Muscle of back (tissue), 13 donors: ENCODE measurements at places on chromosomes 4 and X.

DNA sequence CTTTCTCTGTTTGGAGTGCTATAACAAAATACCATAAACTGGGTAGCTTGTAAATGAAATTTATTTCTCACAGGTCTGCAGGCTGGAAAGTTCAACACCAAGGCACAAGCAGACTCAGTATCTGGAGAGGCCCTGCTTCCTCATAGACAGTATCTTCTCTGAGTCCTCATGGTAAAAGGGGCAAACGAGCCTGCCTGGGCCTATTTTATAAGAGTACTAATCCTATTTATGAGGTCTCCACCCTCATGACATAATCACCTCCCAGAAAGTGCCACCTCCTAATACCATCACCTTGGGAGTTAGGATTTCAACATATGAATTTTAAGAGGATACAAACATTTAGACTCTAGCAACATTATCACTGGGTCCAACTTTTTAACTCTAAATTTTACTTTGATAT is 200.3 kb downstream of the STPG2 start:
- no peak for DNase-seq

DNA sequence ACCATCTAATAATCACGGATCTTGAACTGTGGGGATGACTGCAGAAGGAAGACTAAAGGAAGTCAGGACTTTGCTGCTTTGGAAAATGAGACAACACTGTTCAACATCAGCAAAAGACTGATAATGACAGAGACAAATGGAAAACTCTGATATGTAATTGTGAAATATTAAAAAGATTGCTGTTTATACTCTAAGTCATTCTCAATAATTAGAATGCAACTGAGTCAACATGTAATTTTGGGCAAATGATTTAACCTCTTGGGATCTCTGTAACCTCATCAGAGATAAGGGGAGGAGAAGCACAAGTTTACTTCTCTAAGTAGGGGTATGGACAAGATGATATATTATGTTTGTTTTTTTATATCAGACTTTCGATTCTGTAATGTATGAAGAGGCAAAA is 121.9 kb downstream of the GASK1B start:
- no peak for DNase-seq

GRCh38 chr4:73970945-73971344 is 10.9 kb downstream of the PF4 start:
- no peak for DNase-seq

GRCh38 chr4:25842229-25842845 is 20.5 kb downstream of the SEL1L3 start:
- no peak for DNase-seq

DNA sequence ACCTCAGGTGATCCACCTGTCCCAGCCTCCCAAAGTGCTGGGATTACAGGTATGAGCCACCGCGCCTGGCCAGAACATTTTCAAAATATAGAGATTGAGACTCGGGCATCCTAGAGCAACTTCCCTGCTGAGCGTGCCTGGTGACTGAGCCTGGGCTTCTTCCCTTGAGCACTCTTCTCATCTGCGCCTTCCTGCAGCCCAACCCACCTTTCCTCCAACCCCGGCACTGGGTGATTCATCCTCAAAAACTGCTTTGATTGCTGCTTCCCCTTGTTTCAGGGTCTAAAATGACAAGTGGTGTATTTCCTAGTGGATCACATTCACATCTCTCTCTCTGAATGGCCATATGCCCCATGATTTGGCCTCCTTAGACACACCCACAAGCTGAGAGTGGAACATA is 37.8 kb downstream of the PHKA2 start:
- DNase-seq = no peak

GRCh38 chr4:24858026-24858425 is 54.8 kb downstream of the CCDC149 start:
- peak; percentile 82 for DNase-seq

DNA sequence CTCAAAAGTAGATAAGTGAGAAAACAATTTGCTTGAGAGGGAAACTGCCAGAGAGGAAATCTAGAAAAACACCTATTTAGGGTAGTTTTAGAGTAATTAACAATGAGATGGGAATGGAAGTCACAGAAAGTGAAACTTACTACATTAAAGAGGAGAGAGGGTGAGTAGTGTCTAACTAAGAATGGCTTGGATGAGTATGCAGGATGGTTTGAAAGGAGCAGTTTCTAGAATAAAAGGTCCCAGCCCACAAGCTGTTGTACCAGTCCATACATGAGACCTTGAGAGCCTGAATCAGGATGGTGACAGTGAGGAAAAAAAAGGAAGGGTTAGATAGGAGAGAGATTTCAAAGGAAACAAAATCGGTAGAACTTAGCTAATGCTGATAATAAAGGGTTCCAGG is 1.3 kb downstream of the GAR1 start:
- no peak for DNase-seq

DNA sequence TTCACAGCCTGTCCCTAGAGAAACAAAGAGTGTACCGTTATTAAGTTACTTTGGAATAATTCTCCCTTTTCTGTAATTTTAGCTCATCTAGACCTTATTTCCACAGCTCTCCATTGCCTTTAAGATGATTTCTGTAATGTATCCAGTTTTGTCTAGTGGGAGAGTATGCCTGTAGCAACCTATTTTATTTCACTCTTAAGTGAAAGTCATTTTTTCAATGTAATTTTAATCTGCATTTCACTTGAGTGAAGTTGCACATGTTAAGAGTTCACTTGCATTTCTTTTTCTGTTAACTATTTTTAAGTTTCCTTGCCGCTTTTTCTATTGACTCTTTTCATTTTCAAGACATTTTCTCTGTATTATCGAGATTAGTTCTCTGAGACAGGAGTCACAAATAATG is 46.5 kb downstream of the FANCB start:
- no peak for DNase-seq

DNA sequence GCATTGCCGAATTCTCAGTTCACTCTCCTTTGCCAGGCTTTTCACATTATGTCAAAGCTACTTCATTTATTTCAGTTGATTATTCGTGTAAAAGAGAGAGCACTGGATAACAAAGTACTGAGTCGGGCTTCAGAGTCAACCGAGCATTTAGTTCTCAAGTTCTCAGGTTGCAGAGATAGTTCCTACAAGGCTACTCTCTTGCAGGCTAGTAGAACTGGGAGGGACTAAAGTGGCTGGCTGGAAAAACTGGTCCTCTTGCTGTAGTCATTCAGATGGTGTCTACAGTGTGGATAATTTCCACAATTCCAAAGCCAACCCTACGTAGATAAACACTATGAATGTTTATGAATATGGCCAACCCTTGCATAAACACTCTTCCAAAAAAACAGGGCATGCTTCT is 4.6 kb upstream of the CCNG2 start:
- no peak for DNase-seq

DNA sequence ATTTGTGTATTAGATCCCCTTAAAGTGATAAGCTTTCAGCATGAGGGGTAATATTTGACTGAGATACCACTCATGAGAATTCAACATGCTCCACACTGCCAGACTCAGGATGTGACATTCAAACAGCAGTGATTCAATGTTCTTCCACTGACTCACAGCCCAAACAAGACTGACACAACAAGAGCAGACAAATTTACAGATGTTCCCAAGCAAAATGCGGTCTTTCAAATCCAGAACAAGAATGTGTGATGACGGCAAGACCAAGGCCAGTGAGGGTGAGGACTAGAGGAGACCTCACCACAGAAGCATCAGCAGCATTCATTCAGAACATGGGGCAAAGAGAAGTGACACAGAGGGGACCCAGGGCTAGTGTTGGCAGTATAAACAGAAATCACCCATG is 99.3 kb upstream of the GRIA3 start:
- peak; percentile 49 for DNase-seq

DNA sequence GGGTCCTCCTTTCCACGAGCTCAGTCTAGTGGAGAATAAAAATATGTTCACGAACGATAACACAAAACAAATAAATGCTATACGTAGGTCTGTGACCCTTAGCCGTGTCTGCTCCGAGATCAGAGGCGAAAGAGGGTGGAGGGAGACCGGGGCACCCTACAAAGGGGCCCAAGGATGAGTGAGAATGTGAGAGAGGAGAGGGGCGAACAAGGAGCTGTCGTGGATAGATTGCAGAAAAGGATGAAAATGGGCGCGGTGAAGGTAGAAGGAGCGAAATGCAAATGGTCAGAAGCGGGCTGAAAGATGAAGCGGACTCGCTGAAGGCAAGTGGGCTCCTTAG is 6.2 kb upstream of the ZBTB33 start:
- no peak for DNase-seq

GRCh38 chr4:40395908-40396793 is 61.0 kb downstream of the CHRNA9 start:
- DNase-seq = peak; percentile 5

GRCh38 chr4:182206916-182207315 is 36.3 kb upstream of the TENM3 start:
- no peak for DNase-seq

DNA sequence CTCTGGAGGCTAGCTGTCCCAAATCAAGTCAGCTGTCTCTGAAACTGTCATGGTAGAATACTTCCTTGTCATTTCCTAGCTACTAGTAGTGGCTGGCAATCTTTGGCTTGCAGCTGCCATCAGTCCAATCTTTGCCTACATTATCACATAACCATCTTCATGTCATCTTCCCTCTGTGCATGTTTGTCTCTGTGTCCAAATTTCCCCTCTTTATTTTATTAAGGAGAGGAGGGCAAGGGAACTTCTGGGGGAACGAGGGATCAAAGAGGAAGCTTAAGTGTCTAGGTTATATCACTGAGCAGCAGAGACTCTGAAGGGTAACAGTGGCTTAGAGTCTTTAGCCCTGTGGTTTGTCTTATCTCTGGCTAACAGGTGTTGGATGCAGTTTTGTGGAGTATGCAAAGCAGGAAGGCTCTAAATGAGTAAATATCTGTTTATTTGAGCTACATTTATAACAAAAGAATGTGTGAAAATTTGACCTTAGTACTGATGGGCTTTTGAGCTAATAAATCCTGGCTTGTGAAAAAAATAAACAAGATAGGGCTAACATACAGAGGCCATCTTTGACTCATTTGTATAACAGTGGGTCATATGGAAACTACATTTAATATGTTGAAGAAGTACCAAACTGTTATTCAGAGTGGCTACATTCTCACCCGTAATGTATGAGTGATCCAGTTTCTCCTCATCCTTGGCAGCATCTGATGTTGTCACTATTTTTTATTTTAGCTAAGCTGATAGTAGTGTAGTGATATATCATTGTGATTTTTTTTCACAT is 49.4 kb upstream of the ENOX2 start:
- no peak for DNase-seq

GRCh38 chr4:3820806-3821579 is 54.8 kb downstream of the ADRA2C start:
- no peak for DNase-seq

- no peak for DNase-seq
Measured at GRCh38 chr4:182238355-182238931, 4.8 kb upstream of the TENM3 start.

- no peak for DNase-seq
Measured at GRCh38 chrX:53717205-53717604, 30.7 kb upstream of the HUWE1 start.

- no peak for DNase-seq
Measured at GRCh38 chr4:41433361-41433760, 104.6 kb upstream of the LIMCH1 start.

DNA sequence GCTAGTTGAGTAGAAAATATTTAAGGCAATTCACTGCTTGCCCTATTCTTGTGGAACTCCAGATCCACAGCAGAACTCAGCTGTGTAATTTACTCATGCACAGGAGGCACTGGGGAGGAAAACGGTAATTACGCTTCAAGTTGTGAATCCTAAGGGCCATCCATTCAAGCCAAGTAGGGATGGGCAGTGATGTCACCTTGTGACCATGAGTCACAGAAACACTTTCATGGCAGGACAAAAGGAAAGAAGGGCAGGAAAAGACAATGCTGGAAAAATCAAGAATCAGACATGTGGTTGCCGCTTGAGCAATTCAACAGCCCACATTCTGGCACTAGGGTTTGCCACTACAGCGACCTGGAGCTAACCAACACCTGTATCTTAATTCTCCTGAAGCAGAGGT is 1.4 kb downstream of the PAQR3 start:
- DNase-seq = peak; percentile 14

GRCh38 chr4:107187091-107187490 is 151.0 kb upstream of the DKK2 start:
- DNase-seq = no peak

- no peak for DNase-seq
Measured at GRCh38 chr4:73685052-73685451, 55.3 kb upstream of the CXCL8 start.

- no peak for DNase-seq
Measured at GRCh38 chr4:119010909-119011606, 122.4 kb downstream of the SYNPO2 start.

GRCh38 chr4:100641336-100641735 is 123.5 kb upstream of the EMCN start:
- DNase-seq = no peak

DNA sequence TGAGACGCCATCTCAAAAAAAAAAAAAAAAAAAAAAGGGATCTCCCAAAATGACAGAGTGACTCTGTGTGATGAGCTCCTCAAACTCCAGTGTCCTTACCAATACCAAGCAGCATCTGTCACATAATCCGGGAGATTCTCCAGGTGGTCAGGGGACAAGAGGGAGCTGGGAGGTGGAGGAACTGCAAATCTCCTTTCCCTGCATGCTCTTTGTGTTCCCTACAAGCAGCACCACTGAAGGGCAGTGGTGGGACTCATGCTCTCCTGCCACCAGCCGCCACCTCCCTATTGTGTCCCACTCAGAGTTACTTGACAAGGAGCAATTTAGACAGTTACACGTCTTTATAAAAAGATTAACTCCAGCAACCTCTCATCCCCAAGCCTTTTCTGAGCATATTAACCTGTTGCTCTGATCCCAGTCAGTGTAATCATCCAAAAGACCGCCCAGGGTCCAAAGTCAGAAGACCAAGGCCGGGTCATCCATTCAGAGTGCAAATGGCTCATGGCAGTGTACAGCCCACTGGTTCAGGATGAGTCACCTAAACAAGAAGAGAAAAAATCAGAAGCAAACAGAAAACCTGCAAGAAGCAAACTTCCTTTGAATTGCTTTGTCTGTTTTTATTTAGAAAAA is 23.6 kb downstream of the MGST2 start:
- no peak for DNase-seq

DNA sequence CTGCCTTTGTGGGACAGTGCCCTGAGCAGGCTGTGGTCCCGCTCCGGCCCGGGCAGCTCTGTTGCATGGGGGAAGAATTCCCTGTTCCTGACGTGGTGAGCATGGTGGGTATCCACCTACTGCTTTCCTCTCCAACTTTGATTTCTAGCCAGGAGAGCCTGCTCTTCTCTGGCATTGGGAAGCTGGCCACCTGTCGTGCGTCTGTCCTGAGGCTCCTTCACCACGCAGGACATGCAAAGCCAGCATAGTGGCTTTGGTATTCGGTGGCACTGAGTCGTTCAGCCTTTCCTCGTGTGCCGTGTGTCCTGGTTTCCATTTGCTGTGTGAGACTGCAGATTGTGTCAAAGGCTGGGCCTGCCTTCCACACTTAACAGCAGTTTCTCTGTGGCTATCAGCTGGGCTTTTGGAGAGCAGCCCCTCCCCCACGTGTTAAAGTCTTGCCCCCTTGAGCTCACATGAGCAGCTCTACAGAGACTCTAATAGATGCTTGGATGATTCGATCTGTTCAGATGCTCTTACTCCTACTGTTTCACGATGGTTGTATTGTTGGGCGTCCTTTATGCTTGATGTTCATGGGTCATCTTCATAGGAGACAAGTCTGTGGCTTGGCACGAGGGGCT is 46.3 kb upstream of the CLCN4 start:
- DNase-seq = no peak

- no peak for DNase-seq
Measured at GRCh38 chr4:113260688-113261087, 211.2 kb downstream of the ANK2 start.
